LHCN-M2 (cell line): ENCODE measurements at places on chromosomes 11 and 22. TPM values are rescaled to one million over a fixed set of nuclear protein-coding genes. Genes with fewer than 3 reads are reported as not detected.

- no peak for DNase-seq
Observed at GRCh38 chr11:117639601-117640000, 157.4 kb downstream of the DSCAML1 start.

GRCh38 chr11:128684549-128685401, 9.1 kb upstream of the FLI1 start:
- DNase-seq, result no peak

DNA sequence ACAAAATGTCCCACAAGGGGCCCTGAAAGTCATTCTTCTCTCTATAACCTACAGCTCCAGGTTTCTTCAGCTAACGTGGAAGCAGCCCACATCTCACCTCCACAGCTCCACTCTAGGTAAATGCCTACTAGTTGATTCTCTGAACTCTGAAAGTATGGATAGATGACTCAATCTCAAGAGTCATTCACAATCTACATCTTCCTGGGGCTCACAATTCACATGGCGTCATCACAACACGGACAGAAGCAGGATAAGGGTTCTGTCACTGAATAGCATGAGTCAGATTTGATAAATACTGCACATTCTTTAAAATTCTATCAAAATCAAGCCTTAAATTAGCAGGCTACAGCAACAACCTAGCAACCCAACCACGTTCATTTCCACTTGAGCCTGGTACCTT, 96.3 kb downstream of the PLEKHA7 start:
- DNase-seq, result no peak

GRCh38 chr22:30596199-30596598, 4.5 kb upstream of the PES1 start:
- no peak for DNase-seq

The CEP164 gene
- 37.5 and 48.7 TPM in 2 replicates for total RNA-seq
